Tibial artery (tissue), 4 donors: ENCODE measurements at places on chromosomes 3 and 15.

DNA sequence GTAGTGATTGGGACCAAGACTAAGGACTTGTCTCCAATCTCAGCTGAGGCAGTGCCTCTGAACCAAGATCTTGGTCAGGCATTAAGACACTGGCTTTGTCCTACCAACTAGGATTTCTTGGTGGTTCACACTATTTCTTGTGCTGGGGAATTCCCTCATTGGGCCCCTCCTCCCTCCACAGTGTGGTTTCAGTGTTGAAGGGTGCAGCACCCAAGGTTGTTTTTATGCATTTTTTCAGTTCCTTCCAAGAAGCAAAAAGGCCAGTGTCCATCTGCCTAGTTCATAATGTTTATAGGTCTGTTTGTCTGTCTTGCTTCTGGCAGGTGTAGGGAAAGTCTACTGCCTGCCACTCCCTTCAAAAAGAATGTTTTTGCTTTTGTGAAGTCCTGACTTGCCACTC is 10.6 kb upstream of the ITPKA start:
- DNase-seq: no peak

DNA sequence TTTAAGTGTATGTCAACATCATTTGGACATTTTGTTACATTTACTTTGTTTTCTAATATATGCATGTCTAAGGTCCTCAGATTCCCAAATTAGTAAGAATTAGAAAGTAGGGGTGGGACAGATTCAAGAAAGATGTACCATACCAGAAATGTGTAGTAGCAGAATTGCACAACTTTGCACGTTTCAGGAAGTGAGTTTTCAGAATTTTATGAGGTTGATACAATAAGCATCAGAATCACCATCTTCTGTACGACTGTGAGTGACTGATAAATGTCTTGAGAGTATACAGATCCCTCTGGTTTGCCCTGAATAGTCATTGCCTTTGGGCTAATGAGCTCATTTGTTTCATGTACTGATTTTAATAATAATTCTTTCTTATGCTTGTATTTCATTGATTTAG is 9.3 kb downstream of the ARIH2 start:
- no peak for DNase-seq

DNA sequence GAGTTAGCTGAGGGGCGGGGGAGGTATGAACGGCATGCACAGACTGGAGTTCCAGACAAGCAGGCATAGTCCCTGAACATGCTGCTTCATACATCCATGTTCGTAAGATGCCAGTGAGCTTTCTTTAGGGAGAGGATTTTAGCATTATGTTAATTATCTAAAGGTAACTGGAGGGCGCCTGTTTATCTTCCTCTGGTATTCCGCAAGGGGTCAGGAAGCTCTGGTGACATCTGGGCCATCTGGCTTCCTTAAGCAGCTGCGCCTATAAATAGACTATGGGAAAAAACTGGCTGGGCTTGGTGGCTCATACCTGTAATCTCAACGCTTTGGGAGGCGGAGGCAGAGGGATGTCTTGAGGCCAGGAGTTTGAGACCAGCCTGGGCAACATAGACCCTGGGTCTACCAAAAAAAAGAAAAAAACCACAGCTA is 1.5 kb upstream of the FBXO22 start:
- no peak for DNase-seq

- DNase-seq: no peak
These were observed 30.5 kb downstream of the DNAJB8 start for GRCh38 chr3:128436214-128436613.

GRCh38 chr15:56342653-56343052 is 22.6 kb upstream of the TEX9 start:
- no peak for DNase-seq

DNA sequence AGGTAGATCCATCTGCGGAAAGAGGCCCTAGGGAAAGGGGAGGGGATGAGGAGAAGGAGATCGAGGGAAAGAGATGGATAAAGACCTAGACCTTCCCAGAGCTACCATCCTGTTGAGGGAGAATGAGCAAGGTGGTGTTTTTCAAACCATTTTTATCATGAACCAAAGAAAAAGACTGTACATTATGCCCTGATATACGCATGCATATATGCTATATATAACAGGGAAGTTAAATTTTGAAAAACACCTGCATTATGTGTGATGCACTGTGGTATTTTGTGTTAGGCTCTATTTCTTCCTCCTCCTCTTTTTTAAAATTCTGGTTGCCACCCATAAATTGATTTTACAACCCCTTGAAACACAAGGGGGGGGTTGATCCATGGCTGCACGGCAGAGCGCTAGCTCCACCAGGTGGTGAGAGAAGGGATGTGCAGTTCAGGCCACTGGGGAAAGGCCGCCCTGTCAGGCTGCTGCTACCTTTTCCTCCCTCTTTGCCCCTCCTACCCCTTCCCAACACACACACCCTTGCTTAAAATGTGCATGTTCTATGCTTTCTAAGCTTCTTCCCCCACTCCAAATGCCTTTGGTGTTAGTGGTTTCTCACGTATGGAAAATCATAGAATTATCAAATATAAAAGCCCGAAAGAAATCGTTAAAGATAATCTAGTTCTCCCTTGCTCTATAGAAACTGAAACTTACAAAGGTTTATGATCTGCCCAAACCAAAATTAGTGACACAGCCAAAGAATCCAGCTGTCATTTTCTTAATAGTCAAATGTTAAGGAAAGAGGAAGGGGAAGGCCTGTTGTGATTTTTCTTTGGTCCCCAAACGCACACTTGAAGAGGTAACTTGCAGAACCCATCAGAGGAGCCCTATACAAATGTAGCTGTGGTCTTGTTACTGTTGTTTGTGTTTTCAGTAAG is 262.0 kb upstream of the UMPS start:
- no peak for DNase-seq

- peak; percentile 94 for DNase-seq
These were observed 611 bp upstream of the BNIP2 start for GRCh38 chr15:59689626-59690236.

GRCh38 chr3:48859206-48859605 is 11.5 kb upstream of the PRKAR2A start:
- DNase-seq: no peak

DNA sequence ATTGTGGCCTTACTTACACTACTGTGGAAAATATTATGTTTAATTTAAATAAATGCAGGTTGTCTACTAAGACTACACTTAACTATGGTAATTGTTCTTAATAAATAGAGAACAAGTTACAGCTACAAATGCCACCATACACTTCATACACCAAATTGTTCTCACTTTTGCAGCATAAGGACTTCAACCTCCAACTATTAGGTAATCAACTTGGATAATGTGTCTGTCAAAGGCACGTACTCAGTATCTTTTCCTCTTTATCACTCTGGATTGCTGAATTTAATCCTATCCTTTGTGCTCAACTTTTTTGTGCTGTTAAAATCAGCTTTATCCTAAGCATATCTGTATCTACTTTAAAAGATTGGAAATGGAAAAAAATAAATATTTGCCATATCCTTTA is 41.6 kb upstream of the TMEM87A start:
- DNase-seq: no peak

GRCh38 chr3:196883361-196883760 is 15.6 kb downstream of the SENP5 start:
- DNase-seq: no peak

GRCh38 chr3:148697306-148698189 is at the start of gene AGTR1:
Gene AGTR1 (plus strand): TSS chr3:148697903. CDS start chr3:148741036, 43,133 bp downstream.
- DNase-seq: peak; percentile 82

GRCh38 chr3:63874769-63875168 is 11.1 kb downstream of the ATXN7 start:
- DNase-seq: no peak

DNA sequence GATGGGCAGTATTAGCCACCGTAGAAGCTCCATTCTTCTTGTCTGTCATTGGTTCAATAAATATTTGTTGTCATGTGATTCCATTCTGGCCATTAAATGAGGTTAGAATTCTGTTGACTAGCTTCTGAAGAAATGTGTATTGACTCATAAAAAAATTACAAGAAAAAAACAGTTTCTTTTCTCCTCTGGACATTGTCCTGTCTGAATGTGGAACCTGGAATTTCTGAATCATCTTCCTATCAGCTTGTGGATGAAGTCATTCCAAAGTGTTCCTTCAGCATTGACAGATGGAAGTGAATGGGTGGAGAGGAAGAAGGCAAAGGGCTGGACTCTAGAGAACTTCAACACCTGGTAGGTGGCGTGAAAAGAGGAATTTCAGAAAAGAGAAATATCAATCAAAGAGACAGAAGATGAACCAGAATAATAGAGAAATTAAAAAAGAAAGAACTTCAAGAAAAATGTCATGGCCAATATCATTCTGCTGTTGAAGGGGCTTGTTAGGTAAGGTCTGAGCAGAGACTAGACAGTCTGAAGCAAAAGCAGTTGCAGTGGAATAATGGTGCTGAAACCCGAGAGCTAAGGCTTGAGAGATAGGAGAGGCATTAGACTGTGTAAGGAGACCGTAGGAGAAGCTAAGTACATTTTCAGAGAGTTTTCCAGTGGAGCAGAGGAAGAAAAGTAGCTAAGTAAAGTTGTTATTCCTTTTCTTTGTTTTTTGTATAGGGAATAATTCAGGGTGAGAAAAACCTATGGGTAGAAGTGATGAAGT is 806.6 kb downstream of the SQOR start:
- DNase-seq: no peak

- DNase-seq: no peak
These were observed 545.5 kb upstream of the MDFIC2 start for GRCh38 chr3:70857916-70858315.

- DNase-seq: no peak
These were observed 125.1 kb downstream of the SUCLG2 start for GRCh38 chr3:67529337-67529736.

DNA sequence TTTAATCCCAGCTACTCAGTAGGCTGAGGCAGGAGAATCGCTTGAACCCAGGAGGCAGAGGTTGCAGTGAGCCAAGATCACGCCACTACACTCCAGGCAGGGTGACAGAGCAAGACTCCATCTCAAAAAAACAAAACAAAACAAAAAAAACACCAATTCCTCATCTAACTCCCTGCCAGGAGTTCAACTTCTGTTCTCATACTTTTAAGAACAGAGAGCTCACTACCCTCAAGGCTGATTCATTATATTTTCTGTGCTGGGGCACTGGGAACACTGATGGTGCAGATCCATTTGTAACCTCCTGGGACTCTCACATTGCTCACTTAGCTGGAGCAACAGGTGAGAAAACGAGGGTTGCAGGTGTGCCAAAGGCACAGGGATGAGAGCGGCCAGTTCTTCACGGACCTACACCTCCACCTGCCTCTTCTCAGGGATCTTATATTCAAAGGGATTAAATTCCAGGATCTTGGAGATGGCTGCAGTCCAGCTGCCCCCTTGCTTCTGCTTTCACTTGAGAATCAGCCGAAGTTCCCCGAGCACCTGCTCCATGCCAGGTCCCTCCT is 12.3 kb upstream of the CSK start:
- DNase-seq: no peak

- DNase-seq: no peak
These were observed 253.1 kb upstream of the GADL1 start for GRCh38 chr3:31147550-31147949.

DNA sequence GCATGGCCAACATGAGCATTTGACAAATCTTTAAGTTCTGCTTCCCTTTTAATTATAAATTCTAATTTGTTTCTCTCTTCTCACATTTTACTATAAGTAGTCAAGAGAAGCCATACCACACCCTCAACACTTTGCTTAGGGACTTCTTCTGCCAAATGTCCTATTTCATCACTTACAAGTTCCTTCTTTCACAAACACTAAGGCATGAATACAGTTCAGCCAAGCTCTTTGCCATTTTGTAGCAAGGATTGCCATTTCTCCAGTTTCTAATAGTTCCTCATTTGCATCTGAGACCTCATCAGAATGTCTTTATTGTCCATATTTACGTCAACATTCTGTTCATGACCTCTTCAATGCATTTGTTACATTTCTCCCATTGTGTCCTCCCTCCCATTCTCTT is 29.4 kb downstream of the SLC22A14 start:
- DNase-seq: no peak

- DNase-seq: no peak
These were observed 87.8 kb downstream of the CEMIP start for GRCh38 chr15:80866936-80867335.

GRCh38 chr3:171984883-171985282 is 54.5 kb upstream of the FNDC3B start:
- peak; percentile 27 for DNase-seq

- DNase-seq: peak; percentile 79
These were observed 4.6 kb downstream of the DPP8 start for GRCh38 chr15:65512807-65513416.

GRCh38 chr15:60179786-60180391 is 175.8 kb downstream of the FOXB1 start:
- DNase-seq: no peak

DNA sequence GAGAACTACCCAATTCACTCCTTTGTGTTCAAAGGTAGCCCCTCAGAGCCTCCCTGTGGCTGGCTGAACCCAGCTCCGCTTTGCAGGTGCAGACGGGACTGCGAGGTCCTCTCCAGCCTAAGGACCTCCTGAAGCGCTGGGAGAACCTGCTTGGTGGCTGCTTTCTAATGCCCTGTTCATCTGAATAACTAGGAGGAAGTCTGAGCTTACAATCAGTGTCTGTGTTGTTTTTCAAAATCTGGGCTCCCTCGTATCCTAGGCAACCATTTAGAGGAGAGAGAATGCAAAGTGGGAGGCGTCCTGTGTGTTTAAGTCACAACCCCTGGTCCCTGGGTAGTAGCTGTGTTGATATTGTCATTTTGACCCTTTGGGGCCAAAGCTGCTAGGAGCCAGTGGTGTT is 99.9 kb downstream of the GABRG3 start:
- no peak for DNase-seq

GRCh38 chr15:44550256-44550655 is 13.3 kb downstream of the EIF3J start:
- DNase-seq: no peak

GRCh38 chr3:193716150-193716549 is 123.1 kb downstream of the OPA1 start:
- DNase-seq: no peak

DNA sequence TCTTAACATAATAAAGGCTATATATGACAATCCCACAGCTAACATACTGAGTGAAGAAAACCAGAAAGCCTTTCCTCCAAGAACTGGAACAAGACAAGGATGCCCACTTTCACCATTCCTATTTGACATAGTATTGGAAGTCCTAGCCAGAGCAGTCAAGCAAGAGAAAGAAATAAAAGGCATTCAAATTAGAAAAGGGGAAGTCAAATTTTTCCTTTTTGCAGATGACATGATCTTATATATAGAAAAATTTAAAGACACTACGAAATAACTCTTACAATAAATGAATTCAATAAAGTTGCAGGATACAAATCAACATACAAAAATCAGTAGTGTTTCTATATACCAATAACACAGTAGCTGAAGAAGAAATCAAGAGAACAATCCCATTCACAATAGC is 42.2 kb upstream of the CP start:
- no peak for DNase-seq
